ENCODE measurements at places on chromosomes 12 and 14. TPM values are rescaled to one million over a fixed set of nuclear protein-coding genes. Genes with fewer than 3 reads are reported as not detected.

Gene SUSD6
- 8.5 TPM for polyA plus RNA-seq

Gene GPX2
- polyA plus RNA-seq, result not detected

Gene ARMH4
- polyA plus RNA-seq, result 0.31 TPM

- peaks cover 15% of the 10 kb centered on the region for H3K4me1 ChIP-seq
- H3K36me3 ChIP-seq, result no peaks in the 10 kb centered on the region
- no peak overlapping the region for H3K4me3 ChIP-seq
- no peak overlapping the region for H3K27ac ChIP-seq
Measured at GRCh38 chr14:99792210-99792535, 1.0 kb upstream of the EML1 start.

GRCh38 chr14:54348001-54348611 lies 48.7 kb upstream of the CDKN3 start:
- H3K4me1 ChIP-seq, result peaks cover 7% of the 10 kb centered on the region
- no peaks in the 10 kb centered on the region for H3K36me3 ChIP-seq
- peak; percentile 55 for DNase-seq
- H3K27me3 ChIP-seq, result no peaks in the 10 kb centered on the region

GRCh38 chr12:28909291-28909690 lies 239.8 kb upstream of the FAR2 start:
- H3K27ac ChIP-seq, result peak overlapping the region; percentile 37
- H3K36me3 ChIP-seq, result no peaks in the 10 kb centered on the region
- no peak for DNase-seq
- H3K4me3 ChIP-seq, result no peak overlapping the region
- H3K4me1 ChIP-seq, result no peaks in the 10 kb centered on the region

- peaks cover 15% of the 10 kb centered on the region for H3K4me1 ChIP-seq
- H3K27me3 ChIP-seq, result no peaks in the 10 kb centered on the region
- H3K4me3 ChIP-seq, result peak within 1 kb of the TSS; percentile 91
- H3K27ac ChIP-seq, result peak within 1 kb of the TSS; percentile 77
- peaks cover 6% of the 10 kb centered on the region for H3K36me3 ChIP-seq
Measured at GRCh38 chr12:8697476-8698131, at the start of gene RIMKLB. Gene RIMKLB (plus strand): TSS chr12:8697991. CDS start chr12:8713867, 15,876 bp downstream.

Measured in SK-N-SH (cell line).